C1 segment of cervical spinal cord (tissue), 14 donors: ENCODE measurements at places on chromosomes 1 and 21.

GRCh38 chr1:84253891-84254290, 47.6 kb upstream of the SAMD13 start:
- DNase-seq = peak; percentile 63

DNA sequence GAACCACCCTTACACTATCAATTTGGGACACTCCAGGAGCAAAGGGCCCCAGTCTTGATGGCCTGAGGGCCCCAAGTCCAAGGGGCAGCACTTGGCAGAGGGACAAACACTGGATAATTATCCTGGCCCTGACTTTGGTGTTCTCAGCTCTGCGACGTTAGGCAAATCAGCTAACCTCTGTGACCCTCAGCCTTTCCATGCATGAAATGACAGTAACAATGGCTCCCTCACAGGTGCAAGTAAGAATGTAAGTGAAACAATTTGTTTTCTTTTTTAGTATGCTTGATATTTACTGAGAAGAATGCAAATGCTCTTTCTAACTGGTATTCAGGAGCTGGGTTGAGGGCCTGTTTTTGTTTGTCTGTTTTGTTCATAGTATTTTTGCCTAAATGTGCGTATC, 61.6 kb upstream of the PRDX6 start:
- DNase-seq = no peak

GRCh38 chr1:8435569-8436071, 117.7 kb downstream of the SLC45A1 start:
- no peak for DNase-seq

- no peak for DNase-seq
Observed at GRCh38 chr1:163174524-163175437, 27.9 kb downstream of the RGS5 start.

DNA sequence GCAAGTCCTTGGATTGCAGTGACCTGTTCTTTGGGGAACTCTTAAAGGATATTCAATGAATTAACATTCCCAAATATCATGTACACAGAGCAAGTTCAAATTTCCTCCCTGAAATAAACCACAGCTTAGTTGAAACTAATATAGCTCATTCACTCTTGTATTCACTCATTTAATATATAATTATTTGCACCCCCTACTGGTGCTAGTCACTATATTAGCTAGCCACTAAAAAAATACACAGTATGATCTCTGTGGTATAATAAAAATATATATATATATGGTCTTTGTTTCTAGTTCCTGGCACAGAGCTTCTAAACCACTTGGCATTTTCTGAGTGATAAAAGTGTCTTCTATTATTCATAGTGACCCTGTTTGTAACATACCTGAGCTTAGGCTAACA, 177.3 kb upstream of the LYPLAL1 start:
- DNase-seq = no peak

- no peak for DNase-seq
Observed at GRCh38 chr1:202923533-202923932, 3.5 kb downstream of the KLHL12 start.

DNA sequence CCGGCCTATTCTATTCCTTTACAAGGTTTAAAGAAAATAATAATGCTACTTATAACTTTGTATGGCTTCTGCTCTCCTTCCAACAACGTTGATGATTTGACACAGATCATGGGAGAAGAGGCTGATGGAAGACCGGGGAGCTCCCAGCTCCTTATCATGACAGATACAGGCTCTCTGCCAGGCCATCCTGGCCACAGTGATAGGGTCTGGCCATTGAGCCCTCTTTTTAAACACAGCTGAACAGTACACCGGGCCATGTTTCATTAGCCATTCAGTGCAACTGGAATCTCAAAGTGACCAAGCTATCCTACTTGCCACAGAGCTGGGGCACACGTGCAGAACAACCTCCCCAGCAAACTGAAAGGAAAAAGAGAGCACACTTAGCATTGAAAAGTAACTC, 34.9 kb downstream of the DNAJC11 start:
- DNase-seq = no peak

GRCh38 chr1:23592209-23592892, 33.0 kb upstream of the ID3 start:
- no peak for DNase-seq

- DNase-seq = no peak
Observed at GRCh38 chr1:247905910-247906503, 10.6 kb downstream of the OR2W3 start.

- DNase-seq = no peak
Observed at GRCh38 chr1:207331354-207332313, 10.2 kb downstream of the CD55 start.

DNA sequence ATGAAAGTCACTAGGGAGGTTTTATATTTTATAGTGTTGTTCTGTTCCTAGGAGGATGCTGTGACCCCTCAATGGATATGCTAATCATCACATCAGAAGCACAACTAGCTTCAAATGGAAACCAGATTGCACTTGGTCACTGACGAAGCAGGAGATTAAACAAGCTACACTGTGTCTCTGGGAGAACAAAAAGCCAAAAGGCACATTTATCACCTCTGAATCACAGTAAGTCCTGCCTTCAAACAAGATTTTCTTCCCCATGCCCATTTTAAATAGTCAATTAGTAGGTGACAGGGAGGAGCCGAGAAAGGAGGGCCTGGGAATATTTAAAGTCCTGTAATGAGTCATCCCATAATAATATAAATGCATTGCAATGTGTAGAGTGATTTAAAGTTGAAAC, 38.1 kb downstream of the RGS2 start:
- no peak for DNase-seq

GRCh38 chr1:37759451-37759850, 5.5 kb downstream of the EPHA10 start:
- DNase-seq = no peak

DNA sequence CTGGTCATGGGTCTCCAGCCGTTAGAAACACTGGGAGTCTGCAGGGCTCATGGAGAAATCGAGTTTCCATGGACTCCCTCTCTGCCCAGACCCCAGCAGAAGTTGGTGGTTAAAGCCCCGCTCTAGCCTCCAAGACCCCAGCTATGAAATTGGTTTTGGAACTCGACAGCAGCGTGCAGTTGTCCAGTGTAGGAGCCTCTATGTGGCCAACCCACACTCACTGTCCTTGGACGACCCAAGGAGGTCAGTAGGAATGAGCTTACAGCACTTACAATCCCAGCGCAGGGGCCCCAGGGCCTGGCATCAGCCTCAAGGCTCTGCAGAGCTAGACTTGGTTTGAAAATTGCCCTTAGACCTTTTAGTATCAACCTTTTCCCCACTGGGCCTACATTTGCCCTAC, 3.2 kb upstream of the PRDM16 start:
- DNase-seq = no peak

DNA sequence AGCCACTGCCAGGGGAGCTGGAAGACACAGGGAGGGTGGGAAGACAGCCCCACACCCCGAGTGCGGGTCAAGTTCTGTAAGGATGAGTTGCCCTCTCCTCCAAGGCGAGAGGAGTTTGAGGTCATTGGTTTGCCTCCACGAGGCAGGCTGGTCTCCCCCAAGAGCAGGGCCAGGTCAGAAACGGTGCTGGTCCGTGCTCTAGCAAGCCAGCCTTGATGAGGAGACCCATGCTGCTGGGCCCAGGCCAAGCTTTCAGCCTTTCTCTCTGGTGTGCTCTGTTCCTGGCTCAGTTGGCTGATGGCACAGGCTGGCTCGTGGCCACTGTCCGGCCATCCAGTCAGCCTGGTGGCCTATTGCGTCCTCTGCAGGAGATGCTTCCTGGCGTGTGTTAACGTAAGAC, 12.0 kb upstream of the PCBP3 start:
- no peak for DNase-seq

DNA sequence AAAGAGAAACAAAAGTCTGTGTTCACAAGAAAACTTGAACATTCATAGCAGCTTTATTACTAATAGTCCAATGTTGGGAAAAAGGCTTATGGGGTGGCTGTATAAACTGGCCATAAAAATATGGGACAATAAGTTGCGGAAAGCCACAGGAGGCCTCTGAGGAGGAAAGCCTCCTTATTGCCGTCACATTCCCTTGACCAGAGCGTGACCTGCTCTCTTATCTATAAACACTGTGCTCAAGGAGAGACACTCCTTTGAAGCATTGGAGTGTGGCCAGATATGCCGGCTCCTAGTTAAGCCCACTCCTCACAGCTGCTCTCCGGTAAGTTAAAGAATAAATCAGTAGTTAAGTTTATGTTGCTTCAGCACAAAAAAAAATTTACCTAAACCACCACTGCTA, 19.7 kb downstream of the OR6Y1 start:
- DNase-seq = no peak

DNA sequence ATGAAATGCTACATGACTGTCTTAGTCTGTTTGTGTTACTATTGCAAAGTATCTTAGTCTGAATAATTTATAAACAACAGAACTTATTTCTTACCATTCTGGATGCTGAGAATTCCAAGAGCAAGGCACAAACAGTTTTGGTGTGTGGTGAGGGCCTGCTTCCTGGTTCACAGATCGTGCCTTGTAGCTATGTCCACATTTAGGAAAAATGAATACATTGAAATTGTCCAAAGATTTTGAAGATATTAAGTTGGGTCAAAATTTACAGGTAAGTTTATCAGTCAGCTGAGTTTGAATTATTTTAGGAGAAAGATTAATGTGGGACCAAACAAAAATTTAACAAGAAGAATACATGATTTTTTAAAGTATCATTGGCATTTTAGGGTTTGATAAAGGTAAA, 293.5 kb downstream of the LTN1 start:
- DNase-seq = no peak

DNA sequence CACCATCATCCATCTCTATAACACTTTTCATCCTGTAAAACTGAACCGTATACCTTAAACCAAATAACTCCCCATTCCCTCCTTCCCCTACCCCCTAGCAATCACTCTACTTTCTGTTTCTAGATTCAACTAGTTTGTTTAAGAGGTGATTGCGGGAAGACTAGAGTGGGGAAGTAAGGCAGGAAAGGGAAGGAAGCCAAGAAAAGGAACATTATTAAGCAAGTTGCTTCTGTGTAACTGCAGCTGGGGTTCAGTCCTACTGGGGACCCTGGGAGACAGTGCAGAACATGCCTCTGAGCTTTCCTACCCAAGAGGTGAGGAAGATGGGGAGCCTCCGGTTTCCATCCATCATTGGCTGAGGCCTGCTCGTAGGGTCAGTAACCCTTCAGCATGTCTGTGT, 28.9 kb upstream of the H3-3A start:
- DNase-seq = no peak

DNA sequence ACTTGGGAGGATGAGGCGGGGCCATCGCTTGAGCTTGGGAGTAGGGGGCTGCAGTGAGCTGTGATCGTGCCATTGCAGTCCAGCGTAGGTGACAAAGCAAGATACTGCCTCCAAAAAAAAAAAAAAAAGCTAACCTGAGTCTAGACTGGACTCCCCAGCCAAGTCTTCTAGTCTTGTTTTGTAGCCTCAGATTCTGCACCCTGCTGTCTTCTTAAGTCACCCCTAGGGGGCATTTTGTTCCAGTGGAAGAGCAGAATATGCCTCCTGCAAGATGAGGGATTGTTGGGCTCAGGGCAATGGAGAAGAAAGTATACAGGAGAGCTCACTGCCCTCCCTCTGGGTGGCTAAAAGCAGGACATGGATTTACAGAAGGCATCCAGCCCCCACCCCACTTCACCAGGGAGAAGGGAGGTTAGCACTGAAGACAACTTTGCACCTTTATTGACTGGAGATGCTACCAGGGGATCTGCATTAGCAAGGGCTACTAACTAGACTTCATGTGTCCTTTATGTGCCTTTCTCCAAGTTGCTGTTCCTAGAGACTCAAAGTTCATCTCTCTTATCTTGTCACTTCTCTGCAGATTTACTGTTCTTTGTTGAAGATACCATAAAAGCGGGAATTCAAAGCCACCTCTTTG, 15.3 kb upstream of the RNF187 start:
- no peak for DNase-seq

GRCh38 chr1:219020386-219020785, 153.3 kb upstream of the LYPLAL1 start:
- DNase-seq = no peak

- DNase-seq = no peak
Observed at GRCh38 chr1:154546264-154547063, 12.0 kb downstream of the UBE2Q1 start.

DNA sequence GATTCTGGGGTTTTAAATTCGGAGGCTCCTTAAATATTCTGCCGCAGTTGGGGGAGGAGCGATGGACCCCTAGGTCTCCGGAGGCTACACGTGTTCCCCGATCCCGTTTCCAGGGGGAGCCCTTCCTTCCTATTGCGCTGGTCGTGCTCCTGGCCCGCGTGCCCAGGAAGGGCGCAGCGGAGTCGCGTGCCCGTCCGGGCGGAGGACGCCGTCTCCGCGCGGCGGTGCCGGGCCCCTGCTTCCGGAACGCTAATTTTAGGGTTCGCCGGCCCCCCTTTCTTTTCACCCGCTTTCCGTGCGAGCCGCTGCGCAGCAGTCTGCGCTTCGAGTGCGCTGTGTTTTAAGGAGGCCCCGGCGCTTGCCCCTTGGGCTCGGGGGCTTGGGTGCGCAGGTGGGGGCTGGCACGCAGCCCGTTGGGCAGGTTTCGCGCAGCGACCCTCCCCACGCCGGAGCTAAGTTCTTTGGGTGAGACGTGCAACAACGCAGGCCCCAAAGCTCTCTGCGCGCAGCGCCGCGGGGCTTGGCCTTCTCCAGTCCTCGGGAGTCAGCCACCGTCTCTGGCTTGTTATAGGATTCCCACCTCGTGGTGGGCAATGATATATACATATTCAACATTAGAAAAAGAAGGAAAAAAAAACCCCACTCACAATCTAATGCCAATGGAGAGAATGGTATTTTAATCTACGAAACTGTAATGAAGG, 43.5 kb upstream of the DNAJC6 start:
- DNase-seq = no peak

DNA sequence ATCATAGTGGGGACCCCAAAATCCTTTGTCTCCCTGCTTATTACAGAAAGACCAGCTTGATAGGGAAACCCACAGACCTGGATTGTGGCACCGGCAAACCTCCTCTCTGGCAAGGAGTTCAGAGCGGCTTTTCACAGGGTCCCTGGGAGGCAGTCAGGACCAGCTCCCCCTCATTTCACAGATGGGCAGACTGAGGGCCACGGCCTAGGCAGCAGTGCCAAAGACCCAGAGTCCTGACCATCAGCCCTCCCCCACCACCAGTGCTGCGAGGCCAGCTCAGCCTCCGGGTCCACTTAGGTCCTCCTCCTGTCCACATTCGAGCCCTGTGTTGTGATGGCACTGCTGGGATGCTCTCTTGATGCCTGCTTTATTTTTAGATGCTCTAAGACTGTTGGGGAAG, 57.2 kb downstream of the CAMK2N1 start:
- DNase-seq = peak; percentile 46

DNA sequence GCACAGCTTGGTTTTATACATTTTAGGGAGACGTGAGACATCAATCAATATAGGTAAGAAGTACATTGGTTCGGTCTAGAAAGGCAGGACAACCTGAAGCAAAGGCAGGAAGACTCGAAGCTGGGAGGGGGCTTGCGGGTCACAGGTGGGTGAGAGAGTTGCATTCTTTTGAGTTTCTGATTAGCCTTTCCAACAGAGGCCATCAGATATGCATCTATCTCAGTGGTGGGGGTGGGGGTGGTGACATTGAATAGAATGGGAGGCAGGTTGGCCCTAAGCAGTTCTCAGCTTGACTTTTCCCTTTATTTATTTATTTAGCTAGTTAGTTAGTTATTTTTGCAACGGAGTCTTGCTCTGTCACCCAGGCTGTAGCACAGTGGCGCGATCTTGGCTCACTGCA, 85.6 kb downstream of the WDR4 start:
- DNase-seq = no peak
